Ammon's horn (tissue), 1 donor: ENCODE measurements at places on chromosomes 12 and 14.

DNA sequence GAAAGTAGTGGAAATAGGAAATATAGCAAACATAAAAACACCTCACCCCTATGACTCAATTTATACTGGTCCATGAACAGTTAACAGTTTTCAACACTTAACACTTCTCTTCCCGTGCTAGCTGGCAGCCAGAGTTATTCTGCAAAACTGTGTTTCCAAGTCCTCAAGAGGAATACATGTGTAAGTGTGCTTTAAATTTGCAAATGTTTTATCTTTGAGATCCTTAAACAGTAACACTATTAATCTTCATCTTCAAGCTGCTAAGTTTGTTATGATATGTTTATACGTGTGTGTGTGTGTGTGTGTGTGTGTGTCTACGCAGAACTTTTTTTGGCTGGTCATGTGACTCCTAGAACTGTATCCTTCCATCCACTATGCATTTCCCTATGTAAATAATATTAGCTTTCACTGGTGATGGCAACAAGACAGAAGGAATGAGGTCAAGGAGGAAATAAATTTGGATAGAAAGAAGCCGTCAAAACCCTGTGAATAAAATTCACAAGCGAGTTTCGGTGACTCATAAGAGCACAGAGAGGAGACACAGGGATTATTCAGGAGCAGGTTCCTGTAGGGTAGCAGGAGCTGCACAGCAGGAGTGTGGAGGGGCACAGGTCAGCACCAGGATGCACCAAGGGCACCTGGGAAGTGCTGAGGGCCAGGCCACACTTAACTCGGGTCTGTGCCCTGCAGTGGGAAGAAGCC, 105.9 kb upstream of the ETV6 start:
- DNase-seq = no peak

DNA sequence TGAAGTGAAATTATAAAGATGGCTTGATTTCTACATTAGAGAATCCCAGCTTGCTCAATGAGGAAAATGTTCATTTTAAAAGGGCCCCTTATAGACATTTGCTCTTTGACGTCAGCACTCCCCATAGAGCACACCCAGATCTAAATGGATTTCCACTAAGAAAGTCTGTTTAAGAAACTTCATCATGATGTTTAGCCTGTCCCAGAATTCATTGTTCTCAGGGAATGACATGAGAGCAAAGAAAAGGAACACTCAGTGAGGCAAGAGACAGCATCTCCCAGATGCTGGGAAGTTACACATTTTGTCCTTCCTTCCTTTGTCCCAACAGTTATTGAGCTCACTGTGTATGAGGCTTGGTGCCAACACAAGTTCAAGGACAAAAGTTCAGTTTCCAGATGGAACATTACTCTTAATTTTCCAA, 4.9 kb downstream of the PHLDA1 start:
- DNase-seq = no peak

- DNase-seq = no peak
These were observed 3.1 kb downstream of the CEP170B start for GRCh38 chr14:104868060-104868740.

DNA sequence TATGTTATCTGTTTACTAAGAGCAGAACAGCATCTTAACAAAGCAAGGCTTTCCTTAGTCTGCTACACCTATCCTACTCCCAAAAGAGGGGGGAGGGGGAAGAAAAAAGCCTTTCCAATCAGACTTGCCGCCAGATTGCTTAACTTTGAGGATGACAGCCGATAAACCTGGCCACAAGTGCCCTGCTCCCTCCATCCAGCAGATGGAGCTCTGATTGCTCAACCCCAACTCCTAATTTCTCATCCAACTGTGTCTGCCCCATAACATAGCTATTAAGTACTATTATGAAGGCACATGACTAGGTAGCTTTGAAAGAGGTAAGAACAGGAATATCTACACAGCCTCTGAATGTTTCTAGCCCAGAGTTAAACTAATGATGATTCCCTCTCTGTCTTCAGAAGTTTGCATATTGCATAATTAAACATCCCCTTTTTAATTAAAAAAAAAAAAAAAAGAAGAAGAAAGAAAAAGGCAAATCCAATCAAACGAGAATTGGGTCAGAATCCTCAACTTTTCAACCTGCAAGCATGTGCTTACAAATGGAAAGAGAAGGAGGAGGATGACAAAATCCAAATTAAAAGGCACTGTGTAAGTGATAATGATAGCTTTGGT, 247.4 kb downstream of the GALC start:
- DNase-seq = peak; percentile 4

- no peak for DNase-seq
These were observed 451.4 kb upstream of the PDE3A start for GRCh38 chr12:19916974-19917373.

GRCh38 chr12:94545935-94546771, 86.5 kb upstream of the CEP83 start:
- DNase-seq = peak; percentile 72

GRCh38 chr14:74048281-74048680, 29.1 kb downstream of the BBOF1 start:
- DNase-seq = no peak

DNA sequence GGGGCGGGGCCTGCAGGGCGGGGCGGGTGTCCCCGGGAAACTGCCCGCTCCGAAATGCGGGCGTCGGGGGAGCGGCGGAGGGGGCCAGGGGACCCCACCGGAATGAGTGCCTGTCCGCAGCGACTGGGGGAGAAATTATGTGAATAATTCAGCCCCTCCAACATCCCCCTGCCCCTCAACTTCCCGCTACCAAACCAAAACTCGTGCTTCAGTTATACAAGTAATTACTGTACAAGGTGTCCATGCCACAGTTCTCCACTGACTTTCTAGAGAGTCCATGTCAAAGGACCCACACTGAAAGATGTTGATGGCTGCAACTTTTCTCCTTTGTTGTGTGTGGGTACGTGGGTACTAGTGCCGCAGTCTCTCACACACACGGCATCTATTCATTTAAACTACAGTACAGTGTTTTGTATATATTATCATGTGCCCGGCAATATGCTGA, 414 bp upstream of the CDK17 start:
- no peak for DNase-seq

DNA sequence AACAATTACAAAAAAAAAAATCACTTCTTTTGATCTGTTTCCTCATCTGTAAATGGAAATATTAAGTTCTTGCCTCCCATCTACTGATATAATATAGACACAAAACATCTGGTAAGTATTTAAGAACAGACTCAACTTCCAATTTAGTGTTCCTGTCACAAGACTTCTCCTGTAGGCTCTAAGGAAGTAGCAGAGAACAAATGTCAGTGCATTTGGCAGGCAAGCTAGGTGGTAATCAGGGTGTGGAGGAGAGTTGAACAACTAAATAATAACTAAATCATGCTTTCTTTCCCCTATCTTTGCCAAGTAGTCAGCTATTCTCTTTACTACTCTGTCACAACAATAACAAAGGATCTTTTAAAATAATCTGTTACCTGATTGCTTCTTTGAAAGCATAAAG, 22.1 kb downstream of the BAZ1A start:
- DNase-seq = no peak

DNA sequence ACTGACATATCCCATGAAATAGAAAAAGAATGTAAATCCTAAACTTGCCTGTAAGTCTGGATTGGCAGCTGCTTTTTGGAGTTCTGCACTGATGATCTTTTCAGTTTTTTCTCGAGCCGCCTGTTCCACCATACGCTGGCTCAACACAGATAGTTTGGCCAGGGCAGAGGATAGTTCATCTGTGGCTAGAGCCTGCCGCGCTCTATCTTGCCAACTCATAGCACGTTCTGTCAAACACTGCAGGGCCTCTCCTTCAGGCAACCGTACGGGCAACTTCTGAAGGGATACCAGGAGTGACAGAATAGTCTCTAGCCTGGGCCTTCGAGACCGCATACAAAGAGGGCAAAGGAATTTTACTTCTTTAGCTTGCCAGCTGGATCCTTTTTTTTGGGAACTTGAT, 44.8 kb upstream of the SLC6A13 start:
- DNase-seq = no peak

DNA sequence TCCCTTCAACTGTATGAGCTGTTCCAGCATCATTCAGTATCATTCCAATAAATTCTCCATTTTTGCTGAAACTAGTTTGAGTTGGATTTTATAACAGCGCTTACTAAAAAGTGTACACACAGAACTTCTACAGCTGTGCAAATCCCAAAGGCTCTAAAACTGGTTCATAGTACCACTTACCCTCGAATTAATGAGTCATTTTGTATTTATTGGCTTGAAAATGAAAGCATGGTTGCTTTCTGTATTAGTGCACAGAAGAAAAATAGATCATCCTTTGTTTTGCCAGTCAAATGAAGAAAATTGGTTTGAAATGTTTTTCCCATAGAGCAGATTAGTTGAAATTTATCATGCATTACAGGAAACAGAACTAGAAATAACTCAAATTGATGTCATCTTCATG, 268.3 kb upstream of the CPNE8 start:
- no peak for DNase-seq

GRCh38 chr12:18882690-18883089, 144.8 kb downstream of the CAPZA3 start:
- DNase-seq = no peak

DNA sequence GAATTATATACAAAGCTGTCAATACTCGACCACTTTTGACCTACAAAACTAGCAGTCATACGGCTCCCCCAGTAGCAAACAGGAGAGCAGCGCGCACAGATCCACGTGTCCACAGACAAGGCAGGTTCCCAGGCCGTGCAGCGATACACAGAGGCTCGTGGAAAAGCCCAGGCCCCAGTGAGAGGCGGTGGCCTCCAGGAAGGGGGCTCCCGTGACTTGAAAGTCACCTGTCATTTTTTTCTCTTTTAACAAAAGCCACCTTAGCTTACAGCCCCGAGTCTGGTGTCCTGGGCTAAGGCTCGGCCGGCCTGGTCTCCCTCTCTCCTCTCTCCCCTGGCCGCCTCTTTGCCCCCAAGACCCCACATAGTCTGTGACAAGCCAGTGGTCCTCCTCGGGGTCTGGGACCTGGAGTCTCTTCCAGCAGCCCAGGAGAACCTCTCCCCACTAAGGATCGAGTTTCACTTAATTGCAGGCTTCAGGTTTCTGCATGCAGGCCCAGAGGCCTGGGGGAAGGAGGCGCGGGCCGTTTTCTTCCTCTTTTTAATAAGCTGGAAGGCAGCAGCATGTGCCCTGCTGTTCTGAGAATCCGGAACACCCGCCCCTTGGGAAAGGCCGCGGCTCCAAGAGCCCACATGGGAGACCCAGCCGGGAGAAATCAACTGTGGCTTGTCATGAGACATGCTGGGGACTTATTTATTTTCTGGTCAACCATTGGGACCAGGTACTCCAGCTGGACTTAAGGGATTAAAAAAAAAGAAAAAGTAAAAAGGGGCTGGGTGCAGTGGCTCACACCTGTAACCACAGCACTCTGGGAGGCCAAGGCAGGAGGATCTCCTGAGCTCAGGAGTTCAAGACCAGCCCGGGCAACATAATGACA, 15.9 kb downstream of the NCOR2 start:
- DNase-seq = peak; percentile 67

DNA sequence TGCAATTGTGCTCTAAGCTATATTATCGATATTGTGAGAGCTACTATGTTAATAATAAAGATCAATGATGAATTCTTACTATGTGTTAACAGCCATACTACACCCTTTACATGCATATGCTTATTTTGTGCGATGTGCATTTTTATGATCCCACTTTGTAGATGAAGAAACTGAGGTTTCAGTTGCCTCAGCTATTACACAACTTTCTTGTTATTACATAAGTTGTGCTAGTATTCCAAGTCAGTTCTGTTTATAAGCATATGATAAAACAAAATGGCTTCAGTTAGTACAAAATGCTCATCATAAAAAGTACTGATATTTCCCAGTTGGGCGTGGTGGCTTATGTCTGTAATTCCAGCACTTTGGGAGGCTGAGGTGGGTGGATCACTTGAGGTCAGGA, 471.5 kb upstream of the DCN start:
- no peak for DNase-seq

- no peak for DNase-seq
These were observed 421 bp downstream of the FCF1 start for GRCh38 chr14:74713395-74713735.

- no peak for DNase-seq
These were observed 158.7 kb downstream of the SLC35F4 start for GRCh38 chr14:57707219-57707618.

GRCh38 chr14:79660053-79660939, 551.0 kb downstream of the DIO2 start:
- peak; percentile 1 for DNase-seq

- no peak for DNase-seq
These were observed 1.2 kb upstream of the FKBP4 start for GRCh38 chr12:2793561-2793960.

DNA sequence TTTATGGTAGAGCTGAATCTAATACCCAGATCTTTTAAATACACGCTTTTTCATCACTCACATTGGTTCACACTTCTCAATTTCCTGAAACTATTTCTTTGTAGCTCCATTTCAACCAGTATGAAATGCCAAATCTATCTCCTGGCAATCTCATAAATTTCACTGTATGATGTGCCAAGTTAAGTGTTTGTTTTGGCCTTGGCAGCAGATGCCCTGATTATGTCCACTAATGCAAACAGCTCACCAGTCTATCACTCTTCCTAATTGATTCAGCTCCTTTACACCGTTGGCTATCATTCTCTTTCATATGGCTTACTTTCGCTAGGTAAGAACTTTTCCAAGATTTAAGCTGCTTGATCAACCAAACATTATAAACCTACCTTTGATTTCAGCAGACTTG, 58.6 kb downstream of the ZFC3H1 start:
- no peak for DNase-seq

DNA sequence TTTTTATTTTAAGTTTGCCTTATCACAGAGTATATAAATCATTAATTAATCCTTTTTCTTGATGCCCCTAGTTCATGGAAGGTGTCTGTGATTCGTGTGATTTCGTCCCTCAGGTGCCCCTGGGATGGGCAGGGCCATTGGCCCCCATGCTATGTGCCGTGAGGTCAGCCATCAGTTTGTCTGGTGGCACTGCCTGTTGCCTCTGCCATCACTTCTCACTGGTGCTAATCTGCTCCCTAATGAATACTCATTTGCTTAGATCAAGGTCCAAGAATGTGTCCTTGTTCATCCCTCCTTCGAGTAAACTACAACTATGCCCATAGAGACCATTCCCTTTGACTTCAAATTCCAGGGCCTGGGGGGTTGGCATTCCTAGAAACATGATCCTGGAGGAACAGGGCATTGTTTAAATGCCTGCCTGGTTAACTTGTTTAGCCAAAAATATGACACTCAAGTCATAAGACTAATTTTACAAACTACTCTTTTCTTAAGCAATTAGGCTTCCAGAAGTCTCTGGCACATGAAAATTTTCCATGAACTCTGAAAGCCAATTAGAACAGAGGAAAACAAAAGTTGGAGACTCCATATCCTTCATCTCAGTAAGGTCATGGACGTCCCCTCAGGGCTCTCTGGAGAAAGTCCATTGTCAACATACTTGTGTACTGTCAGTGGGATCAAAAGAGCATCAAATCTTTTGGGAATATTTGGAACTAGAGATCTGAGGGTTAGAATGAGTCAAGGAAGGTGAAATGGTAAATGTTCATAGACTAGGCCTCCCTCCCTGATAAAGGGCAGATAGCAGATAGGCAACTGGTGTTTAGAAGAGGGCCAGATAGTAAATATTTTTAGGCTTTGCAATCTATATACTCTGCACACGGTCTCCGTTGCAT, 90.9 kb upstream of the PLXNC1 start:
- no peak for DNase-seq

GRCh38 chr14:62053188-62053587, 291.0 kb downstream of the SNAPC1 start:
- DNase-seq = no peak

GRCh38 chr14:72060460-72060859, 128.2 kb downstream of the RGS6 start:
- no peak for DNase-seq
